Kidney (tissue), 22 donors: ENCODE measurements at places on chromosomes 16 and 17. TPM values are rescaled to one million over a fixed set of nuclear protein-coding genes. Genes with fewer than 3 reads are reported as not detected.

Gene STX1B
- polyA plus RNA-seq: 0.22 TPM

Gene ZNF778
- polyA plus RNA-seq: 2.2 TPM

Gene SMARCE1
- 73.4 TPM for polyA plus RNA-seq

Gene RNF222
- not detected for polyA plus RNA-seq

Gene CD300E
- 0.39 TPM for polyA plus RNA-seq

Gene NPIPB9
- 0.37 TPM for polyA plus RNA-seq

- no peak for DNase-seq
Measured at GRCh38 chr17:21190078-21190477, 23.9 kb downstream of the TMEM11 start.

DNA sequence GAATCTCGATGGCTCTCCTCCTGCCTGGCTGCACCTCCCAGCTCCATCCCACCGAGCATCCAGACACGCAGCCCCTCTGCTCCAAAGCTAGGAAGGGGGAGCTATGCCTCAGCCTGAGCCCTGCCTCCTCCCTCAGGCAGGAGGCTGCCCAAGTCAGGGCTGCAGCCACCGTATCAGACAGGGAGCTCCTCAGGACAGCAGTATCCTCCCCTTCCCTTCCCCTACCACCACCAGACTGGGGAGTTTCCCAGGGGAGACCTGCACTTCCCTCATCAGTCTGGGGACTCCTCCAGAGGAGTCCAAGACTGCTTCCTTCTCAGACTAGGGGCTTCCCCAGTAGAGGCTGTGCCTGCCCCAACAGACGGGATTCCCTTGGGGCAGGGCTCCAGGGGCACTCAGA, 17.5 kb downstream of the TMEM132E start:
- no peak for DNase-seq

GRCh38 chr16:47110939-47111338, 32.8 kb downstream of the NETO2 start:
- no peak for DNase-seq

DNA sequence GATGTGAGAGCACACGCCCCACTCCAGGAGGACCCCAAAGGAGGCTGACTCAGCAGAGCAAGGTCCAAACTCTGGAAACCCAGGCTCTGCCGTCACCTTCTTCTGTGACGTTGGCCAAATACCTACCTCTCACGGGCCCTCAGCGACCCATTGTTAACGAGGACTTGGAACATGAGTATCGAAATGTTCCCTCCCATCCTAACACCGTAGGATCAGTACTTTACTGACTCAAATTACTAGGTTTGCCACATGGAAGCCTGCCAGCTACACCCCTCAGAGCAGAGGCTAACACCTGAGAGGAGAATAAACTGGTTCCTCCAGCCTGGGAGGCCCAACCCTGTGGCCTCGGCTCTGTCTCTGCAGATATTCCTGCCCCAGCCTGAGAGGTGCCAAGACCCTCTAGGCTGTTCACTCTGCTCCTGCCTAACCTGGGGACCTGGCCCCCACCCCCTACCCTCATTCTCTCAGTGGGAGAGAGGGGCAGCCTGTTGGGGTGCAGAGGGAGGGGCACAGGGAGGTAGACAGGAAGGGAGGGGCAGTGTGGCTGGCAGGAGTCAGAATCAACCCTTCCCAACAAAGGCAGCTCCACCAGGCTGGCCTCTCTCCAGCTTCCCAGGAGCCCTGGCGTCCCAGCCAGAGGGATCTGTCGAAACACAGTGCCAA, 4.4 kb downstream of the PITPNM3 start:
- peak; percentile 61 for DNase-seq

DNA sequence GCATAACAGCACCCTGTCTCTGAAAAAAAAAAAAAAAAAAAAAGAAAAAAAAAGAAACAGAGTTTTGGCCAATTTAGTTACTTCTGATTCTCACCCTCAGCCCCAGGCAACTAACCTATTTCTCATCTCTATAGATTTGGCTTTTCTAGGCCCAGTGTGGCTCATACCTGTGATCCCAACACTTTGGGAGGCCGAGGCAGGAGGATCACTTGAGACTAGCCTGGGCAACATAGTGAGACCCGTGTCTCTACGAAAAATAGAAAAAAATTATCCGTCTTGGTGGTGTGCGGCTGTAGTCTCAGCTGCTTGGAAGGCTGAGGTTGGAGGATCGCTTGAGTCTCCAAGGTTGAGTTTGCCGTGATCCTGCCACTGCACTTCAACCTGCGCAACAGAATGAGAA, 8.7 kb downstream of the RPS6KB1 start:
- no peak for DNase-seq

DNA sequence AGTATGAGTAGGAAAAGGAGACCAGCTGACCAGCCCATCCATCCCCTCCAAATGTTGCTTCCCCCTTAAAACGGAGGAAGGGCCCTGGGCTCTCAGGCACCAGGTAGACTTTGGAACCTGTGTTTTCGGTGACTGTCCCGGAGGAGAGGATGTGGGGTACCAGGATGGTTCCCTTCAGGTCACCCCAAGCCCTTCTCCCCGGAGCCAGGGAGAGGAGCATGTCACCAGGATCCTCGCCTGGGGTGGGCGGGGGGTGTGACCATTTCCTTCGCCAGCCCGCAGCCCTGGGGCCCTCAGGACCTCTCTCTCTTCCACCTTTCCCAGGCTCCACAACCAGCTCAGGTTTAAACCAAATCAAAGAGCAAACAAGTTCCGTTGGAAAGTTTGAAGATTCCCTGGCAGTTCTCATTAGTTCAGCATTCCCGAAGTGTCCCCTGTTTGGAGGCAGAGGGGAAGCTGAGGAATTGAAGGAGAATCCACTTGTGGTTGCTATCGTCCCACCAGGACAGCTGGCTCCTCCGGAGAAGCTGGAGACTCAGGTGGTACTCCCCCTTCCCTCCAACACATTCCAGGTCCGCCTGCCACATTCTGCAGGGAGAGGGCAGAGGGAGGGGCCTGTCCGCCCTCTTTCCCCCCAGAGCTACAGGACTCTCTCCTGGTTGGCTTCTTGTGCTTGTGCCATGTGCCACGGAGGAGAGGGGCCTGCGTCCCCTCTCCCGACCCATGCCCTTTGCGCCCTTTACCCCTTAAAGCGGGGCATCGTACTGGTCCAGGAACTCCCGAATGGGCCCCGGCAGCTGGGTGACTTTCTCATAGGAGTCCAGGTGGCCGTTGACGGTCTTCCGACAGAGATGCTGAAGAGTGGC, 2.0 kb downstream of the SOCS3 start:
- no peak for DNase-seq

GRCh38 chr16:29701214-29701555, 22.2 kb downstream of the QPRT start:
- DNase-seq: no peak

- no peak for DNase-seq
Measured at GRCh38 chr16:27169511-27170071, 33.7 kb upstream of the KDM8 start.

DNA sequence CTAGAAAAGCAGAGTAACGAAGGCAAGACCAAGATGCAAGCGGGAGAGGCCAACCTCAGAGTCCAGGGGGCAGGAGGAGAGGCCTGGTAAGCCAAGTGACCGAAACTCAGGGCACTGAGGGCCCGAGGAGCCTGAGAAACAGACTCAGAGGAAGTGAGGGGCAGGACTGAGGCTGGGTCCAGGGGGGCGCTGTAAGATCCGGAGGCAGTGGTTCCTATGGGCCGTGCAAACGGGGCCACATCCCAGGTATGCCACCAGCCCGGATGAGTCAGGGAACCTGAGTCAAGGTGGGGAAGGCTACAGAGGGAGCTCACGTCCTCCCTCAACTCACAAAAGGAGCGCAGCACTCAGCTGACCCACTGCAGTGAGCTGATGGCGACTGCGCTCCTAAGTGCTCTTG, 8.3 kb downstream of the ZDHHC7 start:
- no peak for DNase-seq

- no peak for DNase-seq
Measured at GRCh38 chr17:1563786-1564613, 1.4 kb upstream of the PITPNA start.

GRCh38 chr16:54171626-54172537, 114.7 kb downstream of the IRX3 start:
- peak; percentile 59 for DNase-seq

DNA sequence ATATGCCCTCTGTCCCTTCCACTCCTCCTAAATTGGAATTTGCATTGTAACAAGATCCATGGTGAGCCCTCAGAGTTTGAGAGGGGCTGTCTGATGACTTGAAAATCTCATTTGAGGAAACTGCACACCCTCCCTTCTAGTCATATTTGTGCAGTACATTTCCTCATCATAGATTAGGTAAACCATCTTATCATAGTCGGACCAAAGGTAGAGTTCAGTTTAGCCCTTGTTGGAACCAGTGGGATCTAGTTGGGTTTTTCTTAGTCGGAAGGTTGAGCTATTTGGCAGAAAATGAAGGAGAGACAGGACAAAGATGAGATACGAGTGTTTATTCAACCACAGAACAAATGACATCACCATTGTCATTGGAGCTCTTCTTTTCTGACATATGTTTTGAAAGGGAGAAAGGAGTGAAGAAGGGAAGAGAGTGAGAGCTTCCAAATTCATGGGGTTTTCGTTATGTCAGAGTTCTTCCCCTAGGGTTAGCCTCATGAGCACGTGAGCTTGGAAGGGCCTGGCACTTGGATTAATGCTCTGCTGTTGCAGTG, 15.8 kb upstream of the KRT20 start:
- DNase-seq: no peak

- DNase-seq: peak; percentile 78
Measured at GRCh38 chr16:49854796-49855203, 1.1 kb downstream of the ZNF423 start.

GRCh38 chr17:67246653-67247415, 1.8 kb upstream of the HELZ start:
- DNase-seq: peak; percentile 63

DNA sequence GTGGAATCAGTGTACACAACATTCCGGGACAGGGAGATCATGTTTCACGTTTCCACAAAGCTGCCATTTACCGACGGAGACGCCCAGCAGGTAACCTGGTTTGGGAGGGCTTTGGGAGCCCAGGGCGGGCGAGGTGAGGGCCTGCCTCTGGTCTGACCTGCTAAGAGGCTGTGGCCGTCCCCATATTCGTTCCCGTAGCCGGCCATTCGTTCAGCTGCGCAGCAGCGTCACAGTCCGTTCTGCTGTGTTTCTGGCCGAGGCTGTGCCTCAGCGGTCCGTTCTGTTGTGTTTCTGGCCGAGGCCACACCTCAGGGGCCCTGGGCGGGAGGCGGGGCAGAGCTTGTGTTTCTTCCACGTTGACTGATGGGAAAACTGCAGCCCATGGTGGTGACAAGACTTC, 68.0 kb downstream of the OR1D5 start:
- DNase-seq: no peak

- DNase-seq: no peak
Measured at GRCh38 chr16:1312467-1312816, 3.0 kb downstream of the UBE2I start.

- no peak for DNase-seq
Measured at GRCh38 chr16:50737420-50737959, 4.4 kb upstream of the CYLD start.
